ENCODE measurements at places on chromosomes 1 and 21.

DNA sequence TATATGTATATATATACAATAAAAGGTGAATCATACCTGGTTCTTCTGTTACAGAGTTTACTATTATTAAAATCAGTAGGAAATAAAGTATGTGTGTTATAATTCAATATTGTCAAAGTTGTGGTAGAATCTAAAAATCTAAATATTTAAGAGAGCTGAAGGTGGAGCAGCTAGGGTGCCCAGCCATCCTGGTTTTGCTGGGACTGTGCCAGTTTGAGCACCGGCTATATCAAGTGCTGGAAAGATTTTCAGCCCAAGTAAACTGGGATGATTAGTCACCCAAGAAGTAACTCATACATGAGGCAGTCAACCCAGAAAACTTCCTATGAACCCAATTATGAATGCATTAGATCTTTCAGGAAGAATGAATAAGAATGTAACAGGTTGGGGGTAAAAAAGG lies 16.9 kb upstream of the KRTAP19-5 start:
- DNase-seq: no peak

- no peak for DNase-seq
Measured at GRCh38 chr1:55751776-55752175, 536.6 kb upstream of the USP24 start.

GRCh38 chr1:109677459-109677858 lies 9.6 kb downstream of the GSTM2 start:
- DNase-seq: no peak

DNA sequence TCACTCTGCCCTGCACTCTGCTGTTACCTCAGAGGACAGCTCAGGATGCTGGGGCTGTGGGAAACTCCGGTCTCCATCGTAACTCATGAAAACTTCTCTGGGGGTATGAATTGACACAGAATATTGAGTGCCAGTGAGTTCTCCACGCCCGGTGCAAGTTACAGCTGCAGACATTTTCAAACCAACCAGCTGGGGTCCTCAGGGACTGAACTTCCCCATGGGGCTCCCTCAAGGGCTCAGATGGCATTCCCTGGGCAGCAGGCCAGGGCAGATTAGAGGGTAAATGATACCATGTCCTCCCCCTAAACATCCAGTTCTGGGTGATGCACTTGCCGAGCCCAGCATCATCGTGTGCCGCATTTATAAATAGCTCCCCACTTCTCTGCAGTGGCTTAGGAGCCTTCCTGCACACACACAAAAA lies 27.8 kb upstream of the CCSAP start:
- DNase-seq: no peak

GRCh38 chr1:15722836-15723532 lies 13.1 kb upstream of the SLC25A34 start:
- no peak for DNase-seq

Measured in GM13976 (cell line).